ENCODE measurements at places on chromosomes 1 and 21.
A peak's percentile ranks its signal among the peaks of the same experiment; 100 is the strongest.

GRCh38 chr1:155396874-155397476 is 76.3 kb downstream of the RUSC1 start:
- no peak for DNase-seq

GRCh38 chr1:154623358-154623757 is 15.4 kb upstream of the ADAR start:
- peak; percentile 4 for DNase-seq

DNA sequence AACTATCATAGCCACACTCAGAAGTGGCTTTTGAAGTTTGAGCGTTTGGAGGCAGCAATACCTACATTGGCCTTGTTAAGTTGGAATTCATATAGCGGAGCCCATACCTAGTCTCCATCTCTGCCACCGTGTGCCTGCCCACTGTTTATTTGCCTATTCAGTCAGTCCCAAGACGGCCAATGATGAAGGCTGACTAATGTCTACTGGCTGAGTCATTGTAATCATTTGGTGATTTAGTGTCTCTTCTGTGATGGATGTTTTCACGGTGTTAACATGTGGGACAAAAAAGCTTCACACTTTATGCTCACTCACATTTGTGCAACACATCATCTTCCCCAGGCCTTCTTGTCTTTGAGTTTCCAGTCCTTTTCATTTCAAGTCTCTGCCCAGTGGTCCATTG is 92.6 kb upstream of the PBX1 start:
- no peak for DNase-seq

GRCh38 chr1:192545896-192546521 is 29.6 kb upstream of the RGS1 start:
- no peak for DNase-seq

GRCh38 chr1:248841702-248842395 is 3.8 kb downstream of the ZNF672 start:
- DNase-seq, result peak; percentile 63

- peak; percentile 30 for DNase-seq
Measured at GRCh38 chr1:24319312-24319863, at the start of gene GRHL3. TSS of gene GRHL3 (plus strand) at chr1:24319357. CDS start at chr1:24319552, 195 bp downstream.

DNA sequence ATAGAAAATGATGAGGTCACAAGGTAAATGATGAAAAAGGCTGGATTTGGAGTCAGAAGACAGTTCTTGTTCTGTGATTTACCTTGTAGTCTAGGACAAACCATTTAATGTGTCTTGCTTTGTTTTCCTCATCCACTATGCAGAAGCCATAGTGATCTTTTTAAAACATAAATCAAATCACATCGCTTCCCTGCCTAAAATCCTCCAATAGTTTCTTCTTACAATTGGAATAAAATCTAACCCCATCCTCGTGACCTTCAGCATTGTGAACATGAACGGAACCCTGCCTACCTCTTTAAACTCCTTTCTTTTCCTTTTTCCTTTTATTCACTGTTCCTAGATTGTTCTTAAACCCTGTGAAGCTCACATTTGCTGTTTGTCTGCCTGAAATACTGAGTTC is 204.9 kb upstream of the SAMSN1 start:
- no peak for DNase-seq

GRCh38 chr1:78047631-78048030 is 1.9 kb downstream of the GIPC2 start:
- DNase-seq, result no peak

GRCh38 chr1:177984136-177984525 is 14.3 kb upstream of the SEC16B start:
- no peak for DNase-seq

- no peak for DNase-seq
Measured at GRCh38 chr1:181531951-181532600, 48.8 kb downstream of the CACNA1E start.

- peak; percentile 64 for DNase-seq
Measured at GRCh38 chr1:228463559-228464455, 23.4 kb upstream of the RNF187 start.

DNA sequence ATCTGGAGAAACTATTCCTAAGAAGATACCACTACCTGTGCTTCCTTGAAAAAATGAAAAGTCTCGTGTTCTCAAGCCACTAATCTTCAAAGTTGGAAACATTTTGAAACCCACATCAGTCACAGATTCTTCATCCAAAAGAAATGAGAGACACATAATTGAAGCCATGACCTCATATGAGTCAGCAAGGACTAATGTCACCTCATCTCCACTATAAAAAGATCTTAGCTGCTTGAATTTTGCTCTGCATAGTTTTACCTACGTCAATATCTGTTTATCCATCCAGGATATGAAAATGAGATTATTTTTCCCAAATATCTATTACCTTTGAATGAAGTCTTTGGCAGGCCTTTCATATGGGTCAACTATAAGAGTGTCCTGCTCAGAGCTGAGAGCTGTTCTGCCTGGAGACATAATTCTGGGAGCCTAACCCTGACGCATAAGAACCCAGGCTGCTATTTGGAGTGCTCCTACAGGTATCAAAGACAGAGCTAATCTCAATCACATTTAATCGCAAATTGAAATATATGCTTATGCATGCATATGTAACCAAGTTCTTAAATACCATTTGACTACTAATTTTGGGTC is 312.5 kb upstream of the PKN2 start:
- DNase-seq, result no peak

DNA sequence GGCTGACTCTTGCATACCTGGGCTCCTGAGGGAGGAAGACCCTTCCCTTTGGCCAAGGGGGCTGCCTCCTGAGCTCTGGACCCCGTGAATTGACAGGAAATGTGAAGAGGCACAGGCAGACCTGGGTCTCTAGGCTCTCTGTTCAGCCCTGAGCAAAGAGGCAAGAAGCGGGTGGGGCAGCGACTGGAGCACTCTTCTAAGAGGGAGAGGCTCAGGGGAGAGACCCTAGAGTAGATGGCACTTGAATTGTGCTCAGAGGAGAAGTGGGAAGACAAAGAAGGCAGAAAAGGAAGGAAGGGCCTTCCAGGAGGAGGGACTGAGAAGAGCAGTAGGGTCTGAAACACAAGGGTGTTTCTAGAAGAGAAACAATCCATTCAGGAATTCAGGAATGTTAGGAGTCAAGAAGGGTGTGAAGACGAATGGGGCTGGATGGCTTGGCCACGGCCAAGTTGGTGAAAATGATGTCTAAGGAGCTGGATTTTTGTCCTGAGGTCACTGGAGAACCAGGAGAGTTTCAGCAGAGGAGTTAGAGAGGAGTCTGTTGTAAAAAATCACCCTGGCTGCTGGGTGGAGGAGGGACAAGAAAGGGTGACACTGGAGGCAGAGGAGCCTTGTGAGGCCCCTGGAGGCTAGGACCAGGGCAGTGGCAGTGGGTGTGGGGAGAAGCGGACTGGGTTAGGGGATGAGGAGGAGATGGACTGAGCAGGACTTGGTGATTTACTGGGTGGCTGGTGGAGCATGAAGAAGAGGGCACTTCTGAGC is 5.3 kb downstream of the TIE1 start:
- no peak for DNase-seq

DNA sequence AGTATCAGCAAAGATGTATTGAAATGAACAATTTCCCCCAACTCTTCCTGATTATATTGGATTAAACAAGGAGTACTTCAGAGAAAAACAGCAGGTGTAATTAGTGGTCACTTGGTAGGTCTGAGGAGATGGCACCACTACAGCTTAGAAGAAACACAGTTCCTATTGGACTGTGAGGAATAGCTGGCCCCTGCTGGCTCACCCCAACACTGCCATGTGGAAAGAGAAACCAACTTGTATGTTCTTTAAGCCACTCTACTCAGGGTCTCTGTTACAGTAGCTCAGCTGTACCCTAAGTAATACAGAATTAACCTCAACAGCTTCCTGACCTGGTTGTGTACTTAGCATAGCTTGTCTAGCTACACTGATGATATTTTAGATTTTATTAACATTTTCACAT is 26.5 kb upstream of the MTR start:
- no peak for DNase-seq

DNA sequence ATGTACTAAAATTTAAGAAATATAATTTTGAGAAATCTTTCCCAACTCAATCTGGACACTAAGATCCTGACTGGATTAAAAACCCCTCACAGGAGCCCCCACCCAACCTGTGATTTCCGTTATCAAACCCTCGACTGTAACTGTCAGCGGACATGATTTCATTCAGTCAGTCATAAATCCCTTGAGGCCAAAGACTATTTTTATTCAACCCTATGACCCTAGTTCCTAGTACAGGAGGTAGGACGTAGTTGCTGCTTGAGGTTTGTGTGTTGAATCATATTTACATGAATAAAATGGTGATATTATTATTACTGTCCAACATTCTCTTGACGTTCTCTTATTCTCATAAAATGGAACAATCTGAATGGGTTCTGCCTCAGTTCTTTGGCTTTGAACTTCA is 73.1 kb upstream of the DYNLT5 start:
- DNase-seq, result no peak

DNA sequence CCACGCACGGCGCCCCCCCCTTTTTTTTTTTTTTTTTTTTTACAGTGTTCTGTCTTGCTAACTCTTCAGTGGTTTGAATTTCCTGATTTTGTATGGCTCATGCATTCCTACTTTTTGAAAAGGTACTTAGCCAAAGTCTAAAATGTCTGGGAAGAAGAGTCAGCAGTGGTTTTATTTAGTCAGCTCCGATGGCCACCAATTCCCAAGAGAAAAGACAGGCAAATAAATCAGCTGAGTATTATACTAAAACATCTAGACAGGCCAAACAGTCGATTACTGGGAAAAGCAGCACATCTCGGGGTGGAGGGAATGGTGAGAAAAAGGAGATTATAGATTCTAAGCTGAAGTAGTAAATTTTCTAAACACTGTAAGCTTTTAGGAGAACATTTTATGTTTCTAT is 192.5 kb upstream of the ZRANB2 start:
- no peak for DNase-seq

DNA sequence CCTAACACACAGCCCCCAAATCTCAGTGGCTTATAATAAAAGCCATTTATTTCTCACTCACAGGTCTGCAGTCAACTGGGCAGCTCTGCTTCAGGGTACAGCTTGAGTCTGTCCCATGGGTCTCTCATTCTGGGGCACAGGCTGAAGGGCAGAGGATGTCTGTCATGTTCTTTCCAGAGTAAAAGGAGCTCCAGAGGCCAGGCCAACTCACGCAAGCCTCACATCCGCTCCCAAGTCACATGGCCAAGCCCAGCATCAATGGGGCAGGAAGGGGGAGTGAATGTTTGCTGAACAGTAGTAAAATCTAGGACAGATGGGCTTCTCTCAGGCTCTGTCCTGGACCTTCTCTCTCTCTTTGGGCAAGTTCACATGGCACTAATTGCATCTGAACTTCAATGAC is 7.1 kb upstream of the SSBP3 start:
- DNase-seq, result no peak

GRCh38 chr1:60035921-60036320 is 37.6 kb downstream of the C1orf87 start:
- no peak for DNase-seq

- no peak for DNase-seq
Measured at GRCh38 chr1:176391621-176392020, 71.4 kb upstream of the PAPPA2 start.

DNA sequence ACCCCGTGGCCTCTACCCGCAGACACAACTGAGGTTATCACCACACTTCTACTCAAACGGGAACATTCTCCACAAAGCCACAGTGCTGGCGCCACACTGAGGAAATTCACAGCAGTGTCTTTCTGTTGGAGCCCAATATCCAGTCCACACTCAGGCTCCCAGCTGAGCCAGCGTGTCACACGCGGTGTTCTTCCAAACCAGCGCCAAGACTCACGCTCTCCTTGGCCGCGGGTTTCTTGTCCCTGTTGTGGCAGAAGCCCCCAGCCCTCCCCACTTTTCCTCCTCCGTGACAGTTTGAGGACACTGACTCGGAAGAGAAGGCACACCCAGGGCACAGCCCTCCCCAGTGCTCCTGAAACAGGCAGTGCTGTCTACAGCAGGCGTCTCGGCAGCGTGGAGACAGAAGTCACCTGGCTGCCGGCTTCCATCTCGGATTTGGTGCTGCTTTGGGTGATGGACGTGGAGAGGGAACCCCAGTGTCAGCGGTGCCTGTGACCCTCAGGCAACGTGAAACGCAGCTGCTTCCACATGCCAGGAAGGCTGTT is 35.4 kb upstream of the AGPAT3 start:
- DNase-seq, result no peak

DNA sequence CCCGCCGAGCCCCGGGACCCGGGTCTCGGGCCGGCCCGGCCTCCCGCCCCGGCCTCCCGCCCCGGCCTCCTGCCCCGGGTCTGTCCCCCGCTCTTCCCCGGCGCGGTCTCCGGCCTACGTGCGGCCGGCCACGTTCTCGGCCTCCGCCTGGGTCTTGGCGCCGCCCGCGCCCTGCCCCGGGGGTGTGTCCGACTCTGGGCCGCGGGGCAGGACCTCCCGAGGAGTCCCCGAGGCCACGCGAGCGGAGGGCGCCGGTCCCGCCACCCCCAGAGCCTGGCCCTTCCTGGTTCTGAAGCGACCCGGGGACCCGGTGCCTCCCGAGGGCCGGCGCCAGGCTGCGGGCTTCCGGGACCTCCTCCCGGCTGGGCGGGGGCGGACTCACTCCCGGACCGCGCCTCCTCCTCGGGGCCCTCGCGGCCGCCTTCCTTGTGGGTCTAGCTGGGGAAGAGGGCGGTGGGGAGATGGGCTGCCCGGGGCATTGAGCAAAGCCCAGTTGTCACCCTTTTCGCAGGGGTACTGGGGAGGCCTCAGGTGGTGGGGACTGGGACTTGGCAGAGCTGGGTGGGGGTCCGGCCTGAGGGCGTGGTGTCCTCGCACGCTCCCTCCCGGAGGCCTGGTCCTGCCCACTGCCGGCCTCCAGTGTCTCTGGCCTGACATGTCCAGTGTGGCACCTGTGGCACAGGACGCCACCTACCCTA is 558 bp downstream of the PFKL start:
- peak; percentile 59 for DNase-seq

GRCh38 chr1:229035748-229036082 is 235.2 kb upstream of the RAB4A start:
- DNase-seq, result no peak

DNA sequence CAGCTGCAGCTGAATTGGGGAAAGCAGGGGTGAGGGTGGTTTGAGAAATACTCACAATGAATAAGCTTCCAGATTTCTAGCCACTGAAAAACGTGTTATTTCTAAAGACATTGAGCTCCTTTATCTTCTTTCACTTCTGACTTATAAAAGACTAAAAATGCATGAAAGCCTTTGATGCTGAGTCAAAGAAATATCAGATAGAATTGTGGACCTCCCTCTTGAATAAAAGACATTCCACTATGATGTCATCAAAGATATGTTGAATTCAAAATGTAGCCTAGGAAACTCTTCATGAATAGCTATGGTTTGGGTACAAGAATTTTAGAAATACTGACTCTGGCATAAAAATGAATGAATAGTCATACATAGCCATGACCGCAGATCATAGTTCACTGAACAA is 44.7 kb upstream of the COL24A1 start:
- no peak for DNase-seq

GRCh38 chr1:61081144-61081685 is 1.1 kb upstream of the NFIA start:
- no peak for DNase-seq

- DNase-seq, result peak; percentile 16
Measured at GRCh38 chr1:55212349-55213150, 2.6 kb downstream of the USP24 start.

DNA sequence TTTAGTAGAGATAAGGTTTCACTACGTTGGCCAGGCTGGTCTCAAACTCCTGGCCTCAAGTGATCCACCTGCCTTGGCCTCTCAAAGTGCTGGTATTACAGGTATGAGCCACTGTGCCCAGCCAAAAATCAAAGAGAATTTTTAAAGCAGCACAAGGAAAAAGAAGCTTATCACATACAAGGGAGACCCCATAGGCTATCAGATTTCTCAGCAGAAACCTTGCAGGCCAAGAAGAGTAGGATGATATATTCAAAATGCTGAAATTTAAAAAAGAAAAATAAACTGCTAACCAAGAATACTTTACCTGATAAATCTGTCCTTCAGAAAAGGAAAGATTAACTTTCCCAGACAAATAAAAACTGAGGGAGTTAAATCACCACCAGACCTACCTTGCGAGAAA is 43.2 kb downstream of the FLVCR1 start:
- no peak for DNase-seq

Data from CD4-positive, alpha-beta T cell treated with Interleukin-1 beta for 1 hour (primary cell).